ENCODE measurements at places on chromosomes 13 and 19.
A peak's percentile ranks its signal among the peaks of the same experiment; 100 is the strongest.

DNA sequence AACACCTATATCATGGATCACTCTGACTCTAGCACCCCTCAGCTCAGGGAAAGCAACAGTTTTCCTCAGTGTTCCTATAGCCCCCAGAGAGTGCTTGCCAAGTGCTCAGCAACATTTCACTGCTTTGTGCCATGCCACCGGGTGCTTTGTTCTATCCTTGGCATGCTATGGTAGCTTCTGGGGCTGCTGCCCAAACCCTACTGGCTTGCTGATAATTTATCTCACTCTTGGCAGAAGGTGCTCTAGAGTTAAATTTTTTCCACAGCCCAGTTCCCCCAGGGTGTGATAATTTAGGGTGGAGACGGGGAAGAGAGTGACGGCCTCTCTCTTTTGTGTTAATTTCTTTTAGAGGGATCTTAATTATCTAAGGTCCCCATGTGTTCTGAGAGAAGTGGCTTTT lies 12.6 kb upstream of the CSNK1A1L start:
- no peak for DNase-seq

DNA sequence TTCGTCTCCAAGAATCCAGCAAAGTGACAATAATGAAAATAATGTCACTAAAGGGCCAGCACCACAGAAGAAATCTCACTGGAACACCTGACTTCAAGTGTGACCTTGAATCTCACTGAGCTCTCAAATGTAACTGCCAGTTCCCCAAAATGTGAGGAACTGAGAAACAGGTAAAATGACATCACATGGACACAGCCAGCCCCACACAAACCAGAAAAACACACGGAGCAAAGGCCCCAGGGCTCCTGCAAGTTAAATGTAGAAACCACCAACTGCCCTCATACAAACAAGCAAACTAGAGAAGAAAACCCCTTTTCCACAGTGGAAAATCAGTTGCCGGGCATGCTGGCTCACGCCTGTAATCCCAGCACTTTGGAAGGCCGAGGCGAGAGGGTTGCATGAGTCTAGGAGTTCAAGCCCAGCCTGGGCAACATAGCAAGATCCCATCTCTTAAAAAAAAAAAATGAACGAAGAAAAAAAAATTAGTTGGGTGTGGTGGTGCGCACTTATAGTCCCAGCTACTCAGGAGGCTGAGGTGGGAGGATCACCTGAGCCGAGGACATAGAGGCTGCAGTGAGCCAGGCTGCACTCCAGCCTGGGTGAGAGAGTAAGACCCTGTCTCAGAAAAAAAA lies 8.7 kb upstream of the KANK2 start:
- no peak for DNase-seq

DNA sequence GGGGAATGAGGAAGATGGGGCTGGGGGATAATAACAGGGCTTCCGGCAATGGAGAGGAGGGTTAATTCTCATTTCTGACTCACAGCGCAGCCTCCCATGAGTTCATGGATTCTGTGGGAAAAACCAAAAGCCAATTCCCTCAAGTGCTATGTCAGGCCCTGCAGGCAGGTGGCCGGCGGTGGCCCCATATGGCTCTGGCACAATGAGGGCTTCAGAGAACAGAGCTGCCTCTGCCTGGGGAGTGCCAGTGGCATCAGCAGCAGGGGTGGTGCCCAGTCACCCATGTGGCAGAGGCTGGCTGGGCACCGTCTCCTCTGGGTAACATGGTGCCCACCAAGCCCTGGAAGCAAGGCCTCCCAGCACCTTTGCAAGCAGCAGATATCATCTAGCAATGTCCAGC lies 69.1 kb downstream of the ALOX5AP start:
- no peak for DNase-seq

- DNase-seq, result no peak
These were observed 11.2 kb downstream of the IL17D start for GRCh38 chr13:20714563-20715329.

DNA sequence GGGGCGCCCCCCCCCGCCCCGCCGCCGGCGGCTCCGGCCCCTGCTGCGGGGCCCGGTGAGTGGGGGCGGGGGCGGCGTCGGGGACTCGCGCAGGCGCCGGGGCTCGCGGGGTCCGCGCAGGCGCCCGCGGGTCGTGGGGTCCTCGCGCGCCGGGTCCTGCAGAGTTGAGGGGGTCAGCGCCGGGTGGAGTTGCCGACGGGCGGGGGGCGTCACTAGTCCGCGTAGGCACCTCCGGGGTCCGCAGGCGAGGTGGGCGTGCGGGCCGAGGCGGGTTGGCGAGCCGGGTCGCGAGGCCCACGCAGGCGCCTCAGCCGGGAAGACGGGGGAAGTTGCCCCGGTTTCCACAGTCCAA lies 365 bp downstream of the PPP6R1 start:
- no peak for DNase-seq

GRCh38 chr19:2444251-2445002 lies 12.3 kb downstream of the LMNB2 start:
- no peak for DNase-seq

DNA sequence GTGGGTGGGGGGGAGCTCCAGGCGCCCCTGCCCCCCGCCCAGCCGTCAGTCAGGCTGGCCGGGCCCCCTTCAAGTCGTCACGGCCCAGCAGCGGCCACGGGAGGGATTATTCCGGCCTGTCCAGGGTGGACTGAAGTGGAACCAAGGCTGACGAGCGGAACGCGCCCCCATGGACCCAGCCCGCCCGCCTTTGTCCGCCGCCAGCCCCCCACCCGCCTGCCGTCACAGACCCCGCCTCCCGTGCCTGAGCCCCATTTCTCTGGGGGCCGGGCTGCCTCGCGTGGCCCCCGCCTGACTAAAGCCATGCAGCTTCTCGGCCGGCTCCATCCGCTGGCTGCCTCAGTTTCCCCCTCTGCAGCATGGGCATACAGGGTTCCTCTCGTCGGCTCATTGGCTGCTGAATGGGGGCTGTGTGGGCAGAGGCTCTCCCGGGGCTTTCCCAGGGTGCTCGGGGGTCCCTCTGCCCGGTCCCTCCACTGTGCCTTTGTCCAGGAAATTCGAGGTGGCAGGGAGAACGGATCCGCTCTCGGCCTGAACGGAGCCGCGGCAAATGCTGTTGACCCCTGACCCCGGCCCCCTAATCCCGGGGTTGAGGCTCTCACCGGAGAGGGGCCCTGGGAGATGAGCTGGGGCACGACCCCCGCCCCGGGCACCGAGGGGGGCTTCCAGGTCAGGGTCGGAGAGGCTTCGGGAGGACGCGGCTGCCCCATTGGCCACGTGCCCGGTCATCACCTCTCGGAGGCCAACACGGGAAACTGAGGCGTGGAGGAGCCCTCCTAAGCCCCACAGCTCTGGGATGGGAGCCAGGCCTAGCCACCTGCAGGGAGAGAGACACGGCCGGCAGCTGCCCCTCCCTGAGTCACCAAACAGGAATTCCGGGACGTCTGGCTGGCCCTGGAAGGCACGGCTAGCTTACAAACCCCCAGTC lies 27.4 kb downstream of the EFNA2 start:
- DNase-seq, result no peak

GRCh38 chr13:37479916-37480315 lies 118.7 kb downstream of the POSTN start:
- no peak for DNase-seq

DNA sequence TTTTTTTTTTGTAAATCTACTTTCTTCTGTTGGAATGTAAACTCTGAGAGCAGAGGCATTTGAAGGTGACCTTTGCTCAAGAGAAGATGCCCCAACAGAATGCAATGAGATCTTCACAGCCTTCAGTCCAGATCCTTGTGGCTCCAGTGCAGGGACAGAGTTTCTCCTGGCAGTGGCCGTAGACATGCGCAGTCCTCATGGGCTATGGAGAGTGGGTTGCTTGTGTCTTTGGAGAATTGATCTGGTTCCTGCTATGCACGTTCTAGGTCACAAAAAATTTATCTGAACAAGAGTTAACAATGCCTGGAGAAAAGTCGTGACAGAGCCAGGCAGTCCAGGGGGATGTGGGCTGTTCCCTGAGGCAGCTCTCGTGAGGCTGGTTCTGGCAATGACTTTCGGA lies 30.1 kb downstream of the TMEM255B start:
- no peak for DNase-seq

GRCh38 chr13:53126841-53127245 lies 98.2 kb downstream of the OLFM4 start:
- DNase-seq, result no peak

DNA sequence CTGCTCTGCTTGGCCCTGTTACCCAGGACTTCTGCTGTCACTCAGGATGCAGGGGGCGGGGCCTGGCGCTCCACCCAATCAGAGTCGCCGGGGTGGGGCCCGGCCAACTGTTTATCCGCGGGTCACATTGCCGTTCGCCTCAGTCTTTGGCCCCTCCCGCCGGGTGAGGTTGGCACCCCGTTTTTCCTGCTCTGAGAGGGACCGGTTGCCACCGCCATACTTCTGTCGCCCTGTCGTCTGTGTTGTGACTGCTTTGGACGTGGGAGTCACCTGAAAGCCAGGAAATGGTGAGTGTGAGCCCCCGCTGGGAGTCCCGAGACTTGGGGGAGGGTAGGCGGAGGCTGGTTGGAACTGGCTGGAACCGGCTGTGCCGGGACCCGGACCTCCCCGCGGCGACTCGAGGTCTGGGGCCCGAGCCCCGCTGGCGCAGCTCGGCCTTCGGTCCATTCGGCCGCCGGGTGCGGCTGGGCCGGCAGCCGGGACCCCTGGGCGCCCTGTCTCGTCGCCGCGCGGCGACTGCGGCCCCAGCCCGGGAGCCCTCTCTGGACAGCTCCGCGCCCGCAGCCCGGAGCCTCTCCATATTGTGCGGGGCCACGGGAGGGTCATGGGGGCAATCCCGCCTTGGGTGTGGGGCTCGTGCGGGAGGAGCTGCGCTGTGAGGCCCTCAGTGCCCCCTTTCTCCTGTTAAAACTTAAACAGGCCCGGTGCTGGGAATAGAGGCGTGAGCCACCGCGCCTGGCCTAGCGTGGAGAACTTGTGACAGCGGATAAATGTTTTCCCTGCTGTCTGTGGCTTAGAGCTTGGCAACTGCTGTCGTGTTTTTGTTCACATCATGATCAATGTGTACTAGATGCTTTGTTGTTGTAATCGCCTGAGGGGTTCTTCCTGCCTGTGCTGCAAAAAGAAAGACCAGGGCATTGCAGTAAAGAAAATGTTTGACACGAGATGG lies at the start of gene ZNF844:
Gene ZNF844 (plus strand): TSS at position 142 of the 949 bp plus-strand sequence. CDS start 143 bp downstream, at position 285.
- no peak for DNase-seq

- DNase-seq, result no peak
These were observed 5.3 kb upstream of the GPR183 start for GRCh38 chr13:99312493-99312883.

GRCh38 chr19:18790566-18791314 lies at the start of gene COMP:
TSS of gene COMP (minus strand) at chr19:18791305. CDS start at chr19:18791269, 36 bp downstream.
- no peak for DNase-seq

- DNase-seq, result no peak
These were observed 1375.6 kb downstream of the EFNB2 start for GRCh38 chr13:105159841-105160240.

DNA sequence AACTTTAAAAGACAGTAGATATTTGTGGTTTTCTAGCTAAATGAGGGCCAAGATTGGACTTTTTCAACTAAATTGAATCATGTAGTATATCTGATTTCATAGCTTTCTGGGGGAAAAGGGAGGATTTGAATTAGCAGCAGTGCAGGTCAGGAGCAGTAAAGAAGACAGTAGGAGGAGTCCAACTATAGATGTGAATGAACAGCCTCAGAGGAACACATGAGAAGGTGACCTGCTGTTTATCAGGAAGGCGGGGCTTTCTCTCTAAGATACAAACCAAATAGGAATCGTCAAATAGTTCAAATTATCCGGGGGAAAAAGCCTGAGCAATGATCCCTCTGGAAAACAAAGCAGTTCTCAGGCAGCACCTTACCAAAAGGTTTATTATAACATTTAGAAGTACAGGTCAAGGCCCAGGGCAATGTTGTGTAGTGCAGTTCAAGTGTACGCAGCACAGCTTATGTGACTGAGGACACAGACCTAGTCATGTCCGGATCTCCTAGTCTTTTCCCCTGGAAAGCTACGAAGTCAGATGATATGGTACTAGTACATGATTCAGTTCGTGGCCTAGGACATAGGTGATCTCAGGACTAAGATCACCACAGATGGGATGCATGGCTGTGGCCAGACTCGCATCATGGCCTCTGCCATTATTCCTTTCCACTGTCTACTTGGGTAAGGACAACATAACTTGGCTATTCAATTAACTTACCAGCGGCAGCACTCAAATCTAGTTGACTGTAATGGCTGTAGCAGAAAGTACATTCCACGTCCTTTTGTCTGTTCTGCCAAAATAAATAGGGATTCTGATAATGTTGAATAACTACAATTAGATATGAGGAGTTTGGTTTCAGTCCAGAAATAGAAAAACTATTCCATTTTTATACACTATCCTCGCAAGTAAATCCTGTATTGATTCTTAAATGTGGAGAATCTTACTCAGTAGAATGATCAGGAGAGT lies 40.3 kb downstream of the MPHOSPH8 start:
- no peak for DNase-seq

DNA sequence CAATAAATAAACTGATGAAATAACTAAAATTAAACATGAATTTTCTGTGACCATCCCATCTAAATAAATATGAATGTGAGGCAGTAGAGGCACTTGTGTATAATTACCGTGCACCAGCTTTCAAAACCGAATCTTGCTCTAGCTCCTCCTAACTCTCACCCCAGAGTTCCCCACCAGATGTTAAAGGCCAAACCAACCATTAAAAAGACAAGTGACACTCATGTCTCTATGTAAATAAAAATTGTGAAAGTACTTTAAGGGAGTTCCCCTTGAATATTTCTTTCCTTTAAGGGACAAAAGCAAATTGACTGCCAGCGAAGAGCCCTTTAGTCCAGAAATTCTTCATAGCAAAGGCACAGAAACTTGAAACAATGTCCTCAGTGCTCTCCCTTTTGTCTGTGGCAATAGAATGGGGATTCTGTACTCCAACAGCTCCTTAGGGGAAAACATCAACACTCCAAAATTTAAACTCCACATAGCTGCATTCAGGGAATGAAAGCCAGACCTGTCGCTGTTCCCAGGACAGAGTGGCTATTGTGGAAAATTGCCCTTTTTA lies 101.7 kb upstream of the SOX21 start:
- peak; percentile 91 for DNase-seq

- DNase-seq, result no peak
These were observed 75.8 kb upstream of the MCF2L start for GRCh38 chr13:112893207-112893569.

Data from HAP-1 (cell line).